ENCODE measurements at places on chromosomes 2 and 18.

- DNase-seq = no peak
Observed at GRCh38 chr2:70615222-70615621, 61.6 kb upstream of the TGFA start.

GRCh38 chr2:239025096-239025801, 177.4 kb downstream of the TWIST2 start:
- no peak for DNase-seq

DNA sequence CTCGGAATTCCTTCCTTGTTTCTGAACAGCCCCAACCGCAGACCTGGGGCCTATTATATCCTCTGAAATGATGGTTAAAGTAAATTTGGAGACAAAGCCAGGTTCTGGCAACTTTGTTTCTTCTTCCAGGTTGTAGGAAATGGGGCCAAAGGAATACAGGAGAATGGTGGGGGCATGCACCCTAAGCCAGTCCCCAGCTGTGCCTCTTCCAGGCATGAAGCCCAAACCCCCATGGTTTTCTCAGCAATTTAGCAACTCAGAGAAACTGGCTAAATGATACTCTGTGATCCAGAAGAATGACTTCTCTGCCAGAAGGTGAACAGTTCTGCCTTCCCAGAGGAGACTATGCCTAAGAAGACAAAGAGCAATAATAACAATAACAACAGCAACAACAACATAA, 635.0 kb upstream of the FANCL start:
- no peak for DNase-seq

GRCh38 chr18:70166668-70167067, 38.8 kb downstream of the RTTN start:
- DNase-seq = no peak

- no peak for DNase-seq
Observed at GRCh38 chr2:136295168-136295567, 177.2 kb upstream of the CXCR4 start.

DNA sequence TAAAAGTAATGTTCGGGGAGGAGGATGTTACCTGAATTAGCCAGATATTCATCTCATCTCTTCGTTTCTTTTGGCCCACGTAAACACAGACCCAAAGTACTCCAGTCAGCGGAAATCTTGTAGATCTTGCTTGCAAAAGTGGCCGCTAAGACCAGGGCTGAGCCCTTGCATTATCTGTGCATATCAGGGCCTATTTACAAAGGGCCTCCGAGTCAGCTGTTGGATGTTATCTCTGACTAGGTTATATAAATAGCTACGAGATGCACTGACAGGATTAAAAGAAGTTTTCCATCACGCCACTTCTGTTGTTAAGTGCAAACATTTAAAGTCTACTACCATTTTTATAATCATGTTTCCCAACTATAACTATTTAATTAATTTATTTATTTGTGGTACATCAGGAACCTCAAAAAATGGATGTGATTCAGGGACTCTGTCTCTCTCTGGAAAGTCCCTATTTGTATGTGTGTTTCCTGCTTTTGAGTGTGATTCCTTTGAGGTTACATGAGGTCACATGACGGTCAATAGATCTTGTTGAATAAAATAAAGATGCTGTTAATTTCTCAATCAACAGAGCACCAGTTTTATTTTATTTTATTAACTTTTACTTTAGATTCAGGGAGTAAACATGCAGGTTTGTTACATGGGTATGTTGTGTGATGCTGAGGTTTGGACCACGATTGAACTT, 46.8 kb upstream of the MBOAT2 start:
- DNase-seq = no peak

DNA sequence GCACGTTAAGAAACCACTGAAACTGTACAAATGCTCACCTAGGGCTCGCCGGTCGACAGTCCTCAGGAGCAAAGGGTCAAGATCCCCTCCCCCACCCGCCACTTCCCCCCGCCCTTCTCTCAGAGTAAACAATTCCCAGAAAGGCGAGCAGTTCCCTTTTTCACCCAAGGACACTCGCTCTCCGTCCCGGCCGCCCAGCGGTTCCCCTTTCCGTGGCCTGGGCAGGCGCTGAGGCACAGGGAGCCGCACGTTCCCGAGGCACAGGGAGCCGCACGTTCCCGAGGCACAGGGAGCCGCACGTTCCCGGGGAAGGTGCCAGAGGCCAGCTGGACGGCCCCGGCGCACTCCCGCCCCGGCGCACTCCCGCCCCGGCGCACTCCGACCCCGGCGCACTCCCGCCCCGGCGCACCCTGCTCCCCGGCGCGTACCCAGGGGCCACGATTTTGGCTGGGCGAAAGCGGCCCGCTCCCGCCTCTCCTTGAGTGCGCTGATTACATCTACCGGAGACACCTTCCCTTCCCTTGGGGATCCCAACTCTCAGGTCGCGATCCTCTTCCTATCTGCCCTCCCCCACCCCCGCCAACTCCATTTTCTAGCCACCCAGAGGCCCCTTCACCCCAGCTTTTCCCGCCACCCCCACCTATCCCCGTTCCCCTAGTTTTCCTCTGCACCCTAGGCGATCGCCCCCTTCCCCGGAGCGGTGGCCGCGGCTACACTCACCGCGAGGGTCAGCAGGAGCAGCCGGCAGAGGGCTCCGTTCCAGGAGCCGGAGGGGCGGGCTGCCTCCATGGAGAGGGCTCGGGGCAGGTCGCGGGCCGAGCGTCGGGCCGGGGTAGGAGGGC, 817 bp downstream of the DSC2 start:
- DNase-seq = no peak

DNA sequence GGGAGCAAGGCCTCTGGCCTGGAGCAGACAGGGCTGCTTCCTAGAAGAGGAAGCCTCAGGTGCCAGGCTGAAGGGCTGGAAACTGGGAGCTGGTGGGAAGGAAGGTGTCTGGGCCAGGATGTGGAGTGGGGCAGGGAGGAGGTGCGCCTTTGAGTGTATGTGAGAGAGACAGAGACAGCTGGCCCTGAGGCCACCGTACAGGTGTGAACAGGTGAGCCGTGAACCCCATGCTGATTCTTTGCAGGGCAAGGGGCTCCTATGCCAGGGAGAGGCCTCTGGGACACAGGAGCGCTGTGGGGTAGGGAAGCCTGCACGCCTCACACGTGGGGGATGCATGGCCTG, 16.3 kb downstream of the ZFP36L2 start:
- no peak for DNase-seq

DNA sequence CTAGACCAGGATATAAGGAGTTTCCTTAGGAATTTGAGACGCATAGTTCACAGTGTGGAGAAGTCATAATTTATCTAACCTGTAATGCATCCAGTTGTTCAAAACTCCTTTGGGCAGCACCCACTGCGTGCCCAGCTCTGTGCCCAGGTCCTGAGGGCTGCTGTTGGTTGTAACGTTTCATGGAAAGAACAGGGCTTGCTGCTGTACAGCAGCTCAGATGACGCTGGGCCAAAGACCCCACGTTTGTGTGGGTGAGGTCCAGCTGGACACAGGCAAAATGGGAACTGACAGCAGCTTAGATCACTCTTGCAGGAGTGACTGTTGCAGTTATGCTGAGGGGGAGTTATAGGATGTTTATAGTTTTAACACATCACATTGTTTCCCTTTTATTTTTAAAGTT, 30.0 kb upstream of the HS6ST1 start:
- DNase-seq = no peak

DNA sequence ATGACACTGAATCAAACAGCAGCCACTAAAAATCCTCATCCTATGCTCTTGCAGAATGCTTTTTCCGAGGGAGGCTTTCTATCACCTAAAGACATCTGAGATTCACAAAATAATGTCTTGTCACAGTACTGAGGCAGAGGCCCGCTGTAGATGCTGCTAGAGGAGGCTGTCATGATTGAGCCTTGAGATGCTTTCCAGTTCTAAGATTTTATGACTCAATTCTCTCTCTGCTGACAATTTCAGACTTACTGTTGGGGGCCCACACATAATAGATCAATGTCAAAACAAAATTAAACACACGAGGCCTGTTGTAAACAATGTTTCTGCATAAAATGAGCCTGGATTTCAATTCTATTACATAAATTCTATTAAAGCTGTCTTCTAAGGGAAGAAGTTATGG, 132.7 kb upstream of the ARL4C start:
- no peak for DNase-seq

- DNase-seq = no peak
Observed at GRCh38 chr2:76478266-76479035, 767.7 kb upstream of the GCFC2 start.

- DNase-seq = no peak
Observed at GRCh38 chr2:53087874-53088461, 679.6 kb upstream of the CHAC2 start.

DNA sequence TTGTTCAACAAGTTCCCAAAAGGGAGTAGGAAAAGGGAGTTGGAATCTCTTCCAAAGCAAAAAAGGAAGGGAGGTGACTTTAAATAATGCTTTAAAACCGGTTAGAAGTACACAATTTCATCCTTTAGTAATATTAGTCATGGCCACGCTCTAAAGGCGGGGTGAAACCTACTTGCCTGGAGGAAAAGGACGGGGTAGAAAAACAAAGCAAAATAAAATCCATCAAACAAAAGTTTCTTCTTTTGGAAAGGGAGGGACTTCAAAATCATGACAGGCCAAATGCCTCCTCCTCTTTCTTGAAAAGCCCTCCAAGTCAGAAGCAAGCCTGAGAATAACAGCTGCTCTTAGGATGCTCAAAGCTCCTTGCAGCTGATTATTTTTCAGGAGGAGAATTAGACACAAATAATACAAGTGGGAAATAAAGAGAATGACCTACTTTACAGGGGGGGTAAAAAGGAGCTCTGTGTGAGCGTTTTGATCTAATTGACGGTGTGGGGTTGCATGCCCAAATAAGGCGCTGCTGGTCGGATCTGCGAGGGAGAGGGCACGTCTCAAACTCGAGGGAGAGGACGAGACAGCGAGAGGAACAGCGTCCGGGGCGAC, 1.8 kb upstream of the NPAS2 start:
- DNase-seq = no peak

DNA sequence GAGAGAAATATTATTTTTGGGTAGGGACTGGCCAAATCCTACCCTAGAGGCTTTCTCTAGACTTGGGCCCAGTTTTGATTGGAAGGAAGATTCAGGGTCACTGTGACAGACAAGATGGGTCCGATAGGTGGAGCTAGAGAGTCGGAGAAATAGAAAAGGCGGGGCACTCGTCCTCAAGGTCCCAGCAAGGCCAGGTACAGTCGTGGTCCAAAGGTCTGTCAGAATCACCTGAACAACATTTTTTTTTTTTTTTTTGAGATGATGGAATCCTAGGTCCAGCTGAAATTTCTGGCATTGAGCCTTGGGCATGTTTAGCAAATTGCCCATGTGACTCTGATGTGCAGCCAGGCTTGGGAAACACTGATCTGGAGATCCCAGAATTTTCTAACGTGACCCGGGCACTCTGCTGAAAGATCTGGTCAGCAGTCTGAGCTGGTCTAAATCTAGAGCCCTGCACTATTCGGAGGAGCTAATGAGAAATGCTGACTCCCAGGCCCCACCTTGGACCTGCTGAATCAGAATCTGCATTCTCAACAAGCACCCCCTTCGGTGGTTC, 23.0 kb upstream of the NTSR2 start:
- peak; percentile 15 for DNase-seq

DNA sequence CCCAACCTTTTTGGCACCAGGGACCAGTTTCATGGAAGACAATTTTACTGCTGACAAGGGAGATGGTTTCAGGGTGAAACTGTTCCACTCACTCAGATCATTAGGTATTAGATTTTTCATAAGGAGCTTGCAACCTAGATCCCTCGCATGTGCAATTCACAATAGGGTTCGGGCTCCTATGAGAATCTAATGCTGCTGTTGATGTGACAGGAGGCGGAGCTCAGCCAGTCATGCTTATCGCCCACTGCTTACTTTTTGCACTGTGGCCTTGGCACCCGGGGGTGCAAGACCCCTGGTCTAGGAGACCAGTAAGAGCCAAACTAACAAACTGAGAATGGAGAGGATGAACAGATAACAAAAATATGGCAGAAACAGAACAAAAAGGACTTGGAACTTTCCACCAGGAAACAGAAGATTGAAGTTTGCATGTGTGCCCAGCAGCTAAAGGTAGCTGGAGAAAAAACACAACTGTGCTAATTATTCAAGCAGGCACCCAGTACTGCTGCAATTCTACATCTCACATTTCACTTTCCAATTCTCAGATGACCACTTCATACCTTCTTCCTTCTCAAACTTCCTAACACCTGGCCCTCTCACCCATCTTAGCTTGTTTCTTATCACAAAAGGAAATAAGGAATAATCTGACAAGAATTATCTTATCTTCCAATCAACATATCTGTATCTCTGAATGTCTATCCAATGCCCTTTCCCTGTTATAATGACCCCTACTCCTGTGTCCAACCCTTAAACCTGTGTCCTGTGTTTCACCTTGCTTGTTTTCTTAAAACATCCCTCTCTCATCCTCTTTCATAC, 24.8 kb downstream of the SP3 start:
- DNase-seq = no peak

GRCh38 chr18:31648966-31649429, 35.4 kb downstream of the B4GALT6 start:
- no peak for DNase-seq

GRCh38 chr2:239337122-239337876, 63.5 kb downstream of the HDAC4 start:
- no peak for DNase-seq
